ENCODE measurements at places on chromosomes 1 and 21.

DNA sequence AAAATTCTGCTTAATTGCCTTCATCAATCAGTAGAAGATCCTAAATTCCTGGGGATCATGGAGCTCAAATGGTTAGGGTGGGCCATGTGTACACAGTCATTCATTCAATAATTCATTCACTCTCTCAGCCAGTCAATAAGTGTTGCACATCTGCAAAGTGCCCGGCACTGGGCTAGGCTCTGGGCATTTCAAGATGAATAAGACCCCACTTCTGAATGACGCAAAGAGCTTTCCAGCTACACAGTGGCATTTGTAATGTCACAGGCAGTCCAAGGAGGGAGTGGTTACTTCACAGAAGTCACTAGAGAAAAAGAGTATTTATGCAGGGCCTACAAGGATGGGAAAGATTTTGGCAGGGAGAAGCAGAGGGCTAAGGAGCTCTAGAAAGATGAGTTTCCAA, 93.2 kb downstream of the KCNJ15 start:
- no peak for DNase-seq

- DNase-seq = no peak
Measured at GRCh38 chr1:154199563-154199879, 6.6 kb downstream of the CFAP141 start.

DNA sequence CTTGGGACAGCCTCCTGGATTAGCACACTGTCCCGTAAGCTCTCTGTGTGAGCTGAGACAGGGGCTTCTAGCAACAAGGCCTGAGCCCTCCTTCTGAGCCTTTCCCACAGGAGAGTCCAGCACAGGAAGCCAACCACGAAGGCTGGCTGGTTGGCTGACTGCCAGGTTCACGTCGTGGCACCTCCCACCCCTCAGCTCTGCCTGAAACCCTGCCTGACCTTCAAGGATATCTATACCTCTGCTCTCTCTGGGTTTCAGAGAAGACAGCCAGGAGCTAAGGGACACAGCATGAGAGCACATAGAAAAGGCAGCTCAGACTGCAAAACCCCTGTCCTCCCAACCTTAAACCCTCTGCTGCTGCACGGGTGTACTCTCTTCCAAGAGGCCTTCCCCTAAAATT, 13.9 kb downstream of the DLGAP3 start:
- no peak for DNase-seq

DNA sequence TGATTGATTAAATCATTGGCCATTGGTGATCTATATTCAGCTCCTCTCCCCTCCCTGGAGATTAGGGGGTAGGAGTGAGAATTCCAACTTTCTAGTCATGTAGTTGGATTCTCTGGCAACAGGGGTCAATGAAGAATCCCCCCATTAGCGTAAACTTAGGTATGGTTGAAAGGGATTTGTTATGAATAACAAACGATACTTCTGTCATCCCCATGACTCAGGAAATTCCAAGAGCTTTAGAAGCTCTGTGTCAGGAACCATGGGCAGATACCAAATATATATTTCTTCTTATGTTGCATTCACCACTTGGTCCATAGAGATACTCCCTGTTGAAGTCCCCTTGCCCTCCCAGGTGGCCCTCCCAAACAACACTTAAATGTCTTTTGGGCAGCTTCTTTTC, 124.5 kb downstream of the DNM3 start:
- no peak for DNase-seq

DNA sequence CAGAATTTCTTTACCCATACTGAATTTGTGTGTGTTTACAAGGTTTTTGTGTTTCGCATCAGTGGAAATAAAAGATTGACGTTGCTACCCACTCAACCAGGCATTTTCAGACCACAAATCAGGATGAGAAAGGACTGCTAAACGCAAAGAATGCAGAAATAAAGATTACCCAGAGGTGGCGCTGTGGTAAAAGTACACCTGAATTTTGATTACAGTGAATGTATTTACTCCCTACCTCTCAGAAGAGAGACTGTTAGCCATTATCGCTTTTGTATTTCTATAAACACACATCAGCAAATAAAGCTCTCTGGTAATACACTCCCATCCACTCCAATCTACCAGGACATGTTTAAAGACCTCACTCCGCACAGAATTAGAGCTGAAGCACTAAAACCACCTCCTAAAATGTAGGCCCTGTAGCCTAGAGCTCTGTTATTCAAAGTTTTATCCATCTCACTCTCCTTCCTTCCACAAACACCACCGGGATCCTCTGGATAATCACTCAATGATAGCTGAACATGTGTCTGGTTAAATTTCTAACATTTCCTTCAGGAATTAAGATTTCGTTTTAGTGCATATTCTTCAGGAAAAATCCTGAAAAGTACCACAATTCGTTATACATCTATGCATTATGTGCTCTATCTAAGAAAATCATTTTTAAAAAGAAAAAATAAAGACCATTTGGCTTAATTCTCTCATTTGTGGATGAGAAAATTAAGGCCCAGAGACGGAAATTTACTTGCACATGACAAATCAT, 2.5 kb upstream of the LMO4 start:
- peak; percentile 30 for DNase-seq

DNA sequence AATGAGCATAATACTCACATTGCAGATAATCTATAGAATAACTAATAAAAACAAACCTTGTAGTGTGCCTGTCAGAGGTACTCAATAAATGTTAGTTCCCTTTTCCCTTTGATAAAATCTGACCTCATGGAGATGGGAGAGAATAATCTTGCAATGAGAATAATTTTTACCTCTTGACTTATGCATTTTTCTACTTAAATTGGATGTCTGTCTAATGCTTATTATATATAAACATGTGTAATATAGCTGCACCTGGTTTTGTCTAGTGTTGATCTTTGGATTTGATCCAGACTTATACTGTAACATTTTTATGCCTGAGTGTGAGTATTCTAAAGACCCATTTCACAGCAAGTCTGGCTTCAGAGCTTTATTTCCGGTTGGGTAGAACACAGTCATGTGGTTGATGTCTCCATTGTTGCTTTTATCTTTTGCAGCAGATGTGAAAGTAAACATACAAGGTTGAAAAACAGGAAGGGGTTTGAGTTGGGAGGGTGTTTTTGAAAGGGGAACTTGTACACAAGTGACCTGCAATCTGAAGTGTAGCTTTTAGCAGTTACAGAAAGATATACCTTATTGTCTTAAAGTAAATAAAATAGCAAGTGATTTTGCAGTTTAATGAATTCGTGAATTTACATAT, 12.4 kb downstream of the EPB41 start:
- peak; percentile 60 for DNase-seq

DNA sequence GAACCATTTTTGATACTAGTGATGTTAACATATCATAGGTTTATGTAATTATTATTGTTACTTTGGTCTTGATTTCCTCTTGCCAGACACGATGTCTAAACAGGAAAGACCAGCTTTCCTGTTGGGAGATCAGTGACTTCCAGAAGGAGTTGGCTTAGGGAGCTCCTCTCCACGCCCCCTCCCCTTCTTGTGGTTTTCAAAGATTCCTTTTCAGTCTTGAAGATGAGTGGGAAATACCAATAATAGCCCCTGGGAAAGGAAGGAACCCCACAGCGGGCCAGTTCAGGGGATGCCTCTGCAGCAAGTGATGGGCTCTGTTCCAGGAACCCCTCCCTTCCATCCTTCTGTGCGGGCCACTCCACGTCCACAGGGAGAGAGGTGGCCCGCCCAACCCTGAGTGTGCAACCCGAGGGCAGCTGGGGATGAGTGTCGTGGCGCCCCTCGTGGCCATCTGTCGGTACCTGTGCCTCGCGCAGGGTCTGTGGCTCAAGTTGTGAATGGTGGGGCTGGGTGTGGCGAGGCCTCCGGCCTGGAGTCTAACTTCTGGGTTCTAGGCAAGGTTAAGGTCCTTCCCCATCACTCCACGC, 65.7 kb downstream of the TLR5 start:
- DNase-seq = no peak

DNA sequence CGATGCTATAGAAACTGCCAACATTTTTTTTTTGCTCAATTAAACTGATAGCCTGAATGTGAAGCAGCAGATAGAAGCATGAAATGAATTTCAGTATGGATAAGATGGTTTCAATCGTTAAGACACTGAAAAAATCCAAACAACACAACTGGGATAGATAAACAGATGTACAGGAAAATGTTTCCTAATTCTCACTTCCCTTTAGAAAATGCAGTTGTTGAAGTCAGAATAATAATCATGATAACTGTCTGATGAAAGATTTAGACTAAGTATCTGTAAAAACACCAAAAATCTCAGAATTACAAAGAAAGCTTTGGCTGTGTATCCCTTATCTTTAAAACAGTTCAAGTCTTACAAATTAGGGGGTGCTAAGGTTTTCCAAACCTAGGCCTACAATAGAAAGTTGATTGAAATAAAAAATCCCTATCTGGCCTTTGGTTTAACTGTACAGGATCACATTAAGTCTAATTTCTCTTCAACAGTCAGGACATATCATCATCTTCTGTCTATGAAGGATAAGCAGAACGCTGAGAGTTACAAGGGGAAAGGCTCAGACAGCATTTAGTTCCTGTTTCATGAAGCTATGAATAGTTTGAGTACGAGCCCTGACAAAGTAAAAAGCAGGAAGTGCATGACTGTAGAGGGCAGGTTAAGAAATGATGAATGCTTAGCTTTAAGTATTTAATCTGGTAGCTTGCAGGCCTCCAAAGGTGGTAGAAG, 203.2 kb downstream of the APP start:
- no peak for DNase-seq

All from central memory CD8-positive, alpha-beta T cell (primary cell).